ENCODE measurements at places on chromosomes 5 and 9.

DNA sequence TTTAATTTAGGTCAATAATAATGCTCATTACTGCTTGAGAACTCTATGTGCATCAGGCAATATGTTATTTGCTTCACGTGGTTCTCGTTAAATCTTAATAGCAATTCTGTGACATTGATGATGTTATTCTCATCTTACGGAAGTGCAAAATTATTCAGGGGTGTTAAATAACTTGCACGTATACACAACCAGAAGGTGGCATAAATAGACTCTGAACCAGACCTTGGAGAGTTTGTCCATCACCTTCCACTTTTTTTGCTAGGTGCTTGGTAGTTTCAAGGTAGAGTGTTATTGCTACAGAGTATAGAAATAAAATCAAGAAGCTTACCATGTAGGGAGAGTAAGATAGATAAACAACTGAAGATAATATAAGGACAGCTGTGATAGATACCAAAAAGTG, 23.6 kb upstream of the TNFAIP8 start:
- no peak for DNase-seq

DNA sequence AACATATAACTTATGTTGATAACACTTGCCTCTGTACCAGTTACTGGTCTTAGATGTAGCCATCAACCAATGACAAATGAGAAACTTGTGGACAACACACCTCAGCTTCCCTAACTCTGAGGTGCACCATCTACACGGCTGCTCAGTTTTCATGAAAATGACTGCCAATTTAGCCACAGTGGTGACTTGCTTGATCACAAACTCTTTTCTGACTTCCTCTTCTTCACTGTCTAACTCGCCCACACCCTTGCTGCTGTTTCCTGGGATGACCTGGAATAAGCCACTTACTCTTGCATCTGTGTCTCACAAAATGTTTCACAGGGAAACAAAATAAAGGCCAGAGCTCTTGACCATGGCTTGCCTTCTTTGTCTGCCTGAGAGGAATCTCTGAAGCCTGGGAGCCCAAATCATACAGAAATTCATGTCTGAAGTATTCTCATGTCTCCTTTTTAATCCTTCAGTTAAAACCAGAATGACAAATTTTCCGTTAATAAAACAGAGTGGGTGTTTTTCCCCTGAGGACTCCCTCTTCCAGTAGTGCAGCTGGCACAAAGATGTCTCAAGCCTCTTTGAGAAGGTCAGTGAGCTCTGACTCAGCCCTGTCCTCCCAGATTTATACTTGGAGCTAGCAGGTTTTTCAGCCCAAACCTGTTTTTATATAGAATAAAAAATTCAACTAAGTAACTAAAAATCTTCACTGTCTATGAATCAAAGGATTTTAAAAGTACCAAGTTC, 126.5 kb upstream of the PAM start:
- no peak for DNase-seq

GRCh38 chr9:13744261-13744901, 464.9 kb upstream of the MPDZ start:
- no peak for DNase-seq

GRCh38 chr9:37215830-37216229, 95.5 kb downstream of the ZCCHC7 start:
- no peak for DNase-seq

GRCh38 chr5:91359962-91360609, 23.0 kb downstream of the ARRDC3 start:
- DNase-seq = no peak

DNA sequence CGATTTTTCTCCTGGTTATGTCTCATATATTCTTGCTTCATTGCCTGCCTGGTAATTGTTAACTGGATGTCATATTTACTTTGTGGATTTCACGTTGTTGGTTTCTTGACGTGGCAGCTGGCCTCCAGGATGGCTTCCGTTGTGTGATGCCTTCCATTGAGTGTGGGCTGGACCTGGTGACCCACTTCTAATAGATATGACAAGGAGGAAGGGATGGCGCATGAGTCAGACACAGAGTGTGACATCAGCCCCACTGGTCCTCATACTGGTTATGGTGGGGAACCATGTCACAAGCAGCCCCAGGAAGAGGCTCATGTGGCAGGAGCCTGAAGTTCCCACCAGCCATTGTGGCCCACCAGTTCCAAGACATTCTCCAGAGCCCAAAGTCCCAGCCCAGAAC, 6.4 kb upstream of the PAEP start:
- DNase-seq = no peak
